Brain pericyte (primary cell): ENCODE measurements at places on chromosomes 1 and 21.

- no peak for DNase-seq
These were observed 18.1 kb upstream of the USP24 start for GRCh38 chr1:55233145-55233777.

GRCh38 chr1:20047096-20047495, 22.9 kb upstream of the PLA2G5 start:
- DNase-seq: no peak

GRCh38 chr1:55833529-55834091, 618.4 kb upstream of the USP24 start:
- DNase-seq: no peak

- no peak for DNase-seq
These were observed 10.7 kb upstream of the COL16A1 start for GRCh38 chr1:31714442-31715086.

DNA sequence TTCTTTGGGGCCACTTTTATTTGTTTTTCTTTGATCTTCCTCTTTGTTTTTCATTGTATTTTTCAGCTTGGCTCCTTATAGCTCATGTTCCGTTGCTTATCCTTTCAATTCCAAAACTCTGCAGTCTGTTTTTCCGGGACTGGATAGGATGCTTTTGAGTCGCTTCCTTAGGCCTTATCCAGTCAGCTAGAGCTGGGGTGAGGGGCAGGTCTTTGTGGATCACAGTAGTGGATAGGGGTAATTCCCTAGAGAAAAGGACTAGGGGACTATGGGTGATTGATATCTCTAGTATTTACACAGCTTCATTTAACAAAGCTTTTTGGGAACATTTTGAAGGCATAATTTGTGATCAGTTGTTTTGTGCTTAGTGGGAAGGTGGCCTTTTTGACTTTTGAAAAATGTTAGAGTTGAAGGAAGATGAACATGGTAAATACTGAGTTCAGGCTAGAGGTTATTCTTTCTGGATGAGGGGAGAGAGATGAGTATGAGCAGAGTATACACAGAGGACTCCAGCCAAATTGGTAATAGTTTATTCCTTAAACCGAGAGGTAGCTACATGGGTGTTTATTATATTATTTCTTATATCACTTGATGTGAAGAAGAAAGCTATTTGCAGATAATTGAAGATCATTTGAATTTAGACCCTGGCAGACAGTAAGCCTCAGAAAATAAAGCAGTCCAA, 22.5 kb downstream of the CEP350 start:
- DNase-seq: no peak

- DNase-seq: no peak
These were observed 134.9 kb downstream of the RUNX1 start for GRCh38 chr21:34914239-34914638.

DNA sequence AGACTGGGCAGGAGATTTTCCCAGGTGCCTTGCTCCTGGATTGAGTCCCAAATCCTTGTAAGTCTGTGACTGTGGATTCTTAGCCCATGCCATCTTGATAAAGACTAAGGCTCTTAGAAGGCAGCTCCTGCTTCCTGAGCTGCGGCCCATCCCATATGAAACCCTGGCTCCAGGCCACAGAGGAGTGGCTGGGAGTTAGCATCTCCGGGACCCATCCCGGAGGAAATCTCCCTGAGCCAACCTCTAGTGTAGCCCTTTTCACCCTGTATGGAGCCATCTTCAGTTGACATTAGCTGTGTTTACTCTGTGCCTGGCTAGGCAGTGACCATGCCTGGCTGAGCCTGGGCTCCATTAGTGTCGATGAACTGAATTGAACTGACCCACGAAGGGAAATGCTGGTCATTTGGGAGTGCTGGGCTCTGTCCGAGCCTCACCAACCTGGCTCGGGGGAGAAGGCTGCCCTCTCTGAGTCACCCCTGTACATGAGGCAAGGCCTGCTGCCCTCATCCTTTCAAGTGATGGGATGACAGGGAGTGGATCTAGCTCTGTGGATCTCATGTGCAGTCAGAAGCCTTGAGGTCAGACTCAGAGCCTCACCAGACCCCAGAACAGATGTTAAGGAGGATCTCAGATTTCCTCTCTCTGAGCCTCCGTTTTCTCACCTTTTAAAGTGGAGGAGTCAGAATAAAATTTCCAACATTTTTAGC, 37.5 kb downstream of the LGR6 start:
- no peak for DNase-seq

- no peak for DNase-seq
These were observed 34.0 kb upstream of the ADGRL4 start for GRCh38 chr1:79040424-79041082.

GRCh38 chr21:44872649-44873355, 688 bp downstream of the PTTG1IP start:
- no peak for DNase-seq

- DNase-seq: no peak
These were observed 11.7 kb downstream of the PKN2 start for GRCh38 chr1:88695781-88696180.

DNA sequence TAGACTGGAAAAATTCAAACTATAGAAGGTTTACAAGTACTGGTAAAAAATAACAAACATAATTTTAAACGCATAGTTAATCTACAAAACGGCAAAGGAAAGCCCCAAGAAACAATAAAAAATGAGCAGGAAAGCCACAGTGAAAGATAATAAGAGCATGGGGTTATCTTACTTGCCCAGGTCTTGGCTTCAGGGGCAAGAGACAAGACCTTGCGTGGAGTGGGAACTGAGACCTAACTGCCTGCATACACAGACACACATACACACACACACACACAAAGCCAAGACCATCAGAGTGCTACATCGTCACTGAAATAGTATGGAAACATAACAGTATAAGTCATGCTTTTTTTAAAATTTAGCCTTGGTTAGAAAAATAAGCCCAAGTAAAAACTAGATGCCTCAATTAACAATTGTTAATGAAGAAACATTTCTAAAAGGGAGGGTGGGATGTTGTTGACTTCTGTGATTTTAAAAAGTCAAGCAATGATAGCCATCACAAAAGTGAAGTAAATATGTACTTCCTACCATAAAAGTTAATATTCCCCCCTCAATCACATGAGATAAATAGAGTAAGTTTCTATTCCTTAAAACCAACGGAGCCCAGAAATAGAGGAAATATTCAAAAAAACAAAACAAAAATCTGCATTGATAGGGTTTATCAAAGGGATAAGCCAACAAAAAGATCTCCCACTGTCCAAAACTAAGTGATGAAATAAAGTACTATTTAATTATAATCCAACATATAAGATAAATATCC, 29.4 kb upstream of the CRP start:
- DNase-seq: no peak
